Neural progenitor cell (in vitro differentiated cells): ENCODE measurements at places on chromosomes 1 and 21. TPM values are rescaled to one million over a fixed set of nuclear protein-coding genes. Genes with fewer than 3 reads are reported as not detected.

DNA sequence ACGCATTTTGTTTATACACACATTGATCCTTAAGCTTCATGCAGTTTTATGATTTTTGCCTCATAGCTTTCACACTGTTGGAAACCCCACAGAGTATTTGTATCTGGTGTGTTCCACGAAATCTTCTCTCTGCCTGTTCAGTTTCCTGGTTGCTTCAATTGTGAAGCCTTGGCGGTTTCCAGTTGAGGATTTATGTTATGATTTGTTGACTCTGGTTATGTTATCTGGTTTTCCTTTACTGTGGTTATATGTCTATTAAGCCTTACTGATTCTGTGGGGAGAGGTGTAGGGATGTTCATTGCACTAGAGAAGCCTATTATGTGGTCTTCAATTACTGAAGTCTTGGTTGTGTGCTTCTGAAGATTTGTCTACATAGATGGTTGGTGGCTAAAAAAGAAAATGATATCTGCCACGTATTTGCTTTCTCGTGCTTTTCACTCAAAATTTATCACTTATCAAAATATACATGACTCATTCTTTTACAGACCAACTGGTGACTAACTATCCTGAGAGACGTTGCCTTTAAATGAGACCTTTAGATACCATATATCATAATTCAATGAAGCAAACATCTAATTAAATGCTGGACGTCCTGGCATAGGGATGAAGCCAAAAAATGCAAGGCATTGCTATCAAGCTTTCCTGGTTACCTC, 488.0 kb upstream of the B3GALT2 start:
- H3K27ac ChIP-seq: no peak overlapping the region
- H3K36me3 ChIP-seq: no peaks in the 10 kb centered on the region
- DNase-seq: no peak

GRCh38 chr1:115531631-115532264, 110.0 kb upstream of the VANGL1 start:
- no peak overlapping the region for H3K4me3 ChIP-seq
- H3K27ac ChIP-seq: no peak overlapping the region
- peaks cover 53% of the 10 kb centered on the region for H3K4me1 ChIP-seq
- H3K36me3 ChIP-seq: no peaks in the 10 kb centered on the region

GRCh38 chr1:174999936-175000696, at the start of gene CACYBP:
Gene CACYBP (plus strand): TSS chr1:174999947. CDS start chr1:175000181, 234 bp downstream.
- H3K4me3 ChIP-seq: peak within 1 kb of the TSS; percentile 70
- H3K27me3 ChIP-seq: no peaks in the 10 kb centered on the region
- no peaks in the 10 kb centered on the region for H3K36me3 ChIP-seq

DNA sequence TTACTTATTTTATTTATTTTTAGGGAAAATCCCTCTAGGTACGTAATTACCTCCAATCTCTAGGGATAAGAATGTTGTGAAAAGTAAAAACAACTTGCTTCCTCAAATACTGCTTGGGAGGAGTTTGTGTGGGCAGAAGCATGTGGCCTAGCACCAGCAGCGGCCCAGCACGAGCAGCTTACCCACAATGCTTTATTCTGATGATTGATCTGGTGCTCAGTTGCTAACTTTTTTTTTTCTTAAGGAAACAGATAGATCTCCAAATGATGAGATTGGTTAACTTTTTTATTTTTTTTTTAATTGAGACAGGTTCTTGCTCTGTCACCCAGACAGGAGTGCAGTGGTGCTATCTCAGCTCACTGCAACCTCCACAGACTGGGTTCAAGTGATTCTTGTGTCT, 4.2 kb downstream of the CLIC6 start:
- H3K27me3 ChIP-seq: peaks cover 53% of the 10 kb centered on the region
- H3K4me3 ChIP-seq: no peak overlapping the region
- H3K36me3 ChIP-seq: no peaks in the 10 kb centered on the region

DNA sequence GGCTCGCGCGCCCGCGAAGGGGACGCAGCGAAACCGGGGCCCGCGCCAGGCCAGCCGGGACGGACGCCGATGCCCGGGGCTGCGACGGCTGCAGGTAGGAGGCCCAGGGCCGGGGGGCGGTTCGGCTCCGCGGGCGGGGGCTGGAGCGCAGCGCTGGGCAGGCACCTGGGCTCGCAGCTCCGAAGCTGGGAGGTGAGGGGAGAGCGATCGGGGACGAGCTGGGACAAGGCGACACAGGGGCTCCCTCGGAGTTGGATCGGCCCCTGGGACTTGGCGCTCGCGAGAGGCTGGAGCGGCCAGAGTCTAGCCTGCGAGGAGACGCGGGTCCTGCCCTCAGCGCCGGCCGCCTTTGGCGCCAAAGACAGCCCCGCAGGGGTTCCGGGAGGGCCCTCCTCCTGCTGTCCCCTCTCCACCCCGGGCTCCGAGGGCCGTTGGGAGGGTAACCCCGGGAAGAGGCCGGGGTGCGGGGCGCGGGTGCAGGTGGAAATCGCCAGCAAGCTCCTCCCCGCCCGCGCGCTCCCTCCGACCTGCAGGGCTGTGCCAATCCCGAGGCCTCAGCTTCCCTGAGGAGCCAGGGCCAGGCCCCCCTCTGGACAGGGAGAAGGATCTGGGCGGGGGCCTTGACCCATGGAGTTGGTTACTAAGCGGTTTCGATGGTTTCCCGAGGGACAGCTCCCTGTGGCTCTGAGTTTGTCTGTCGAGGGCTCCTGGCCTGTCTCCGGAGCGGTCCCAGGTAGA, 401 bp downstream of the TP73 start:
- H3K4me1 ChIP-seq: peaks cover 11% of the 10 kb centered on the region
- no peak overlapping the region for H3K27ac ChIP-seq
- DNase-seq: peak; percentile 54
- no peaks in the 10 kb centered on the region for H3K36me3 ChIP-seq

DNA sequence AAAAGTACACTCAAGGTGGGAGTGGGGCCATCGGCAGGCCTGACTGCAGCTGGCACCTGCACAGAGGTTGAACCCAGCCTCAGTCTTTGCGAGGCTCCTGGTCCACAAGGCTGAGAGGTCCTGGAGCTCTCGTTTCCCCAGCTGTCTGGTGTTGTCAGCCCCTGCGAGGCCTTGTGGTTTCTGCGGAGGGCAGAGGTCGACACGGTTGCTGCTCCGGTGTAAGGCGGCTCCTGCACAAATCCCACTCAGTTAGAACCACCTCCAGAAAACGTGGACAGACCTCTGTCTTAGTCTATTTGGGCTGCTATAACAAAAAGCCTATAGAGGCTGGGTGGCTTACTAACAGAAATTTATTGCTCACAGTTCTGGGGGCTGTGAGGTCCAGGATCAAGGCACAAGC, 5.8 kb downstream of the KIAA1614 start:
- no peaks in the 10 kb centered on the region for H3K36me3 ChIP-seq
- H3K27ac ChIP-seq: no peak overlapping the region
- H3K27me3 ChIP-seq: peaks cover 9% of the 10 kb centered on the region
- H3K4me1 ChIP-seq: peaks cover 36% of the 10 kb centered on the region
- DNase-seq: no peak

DNA sequence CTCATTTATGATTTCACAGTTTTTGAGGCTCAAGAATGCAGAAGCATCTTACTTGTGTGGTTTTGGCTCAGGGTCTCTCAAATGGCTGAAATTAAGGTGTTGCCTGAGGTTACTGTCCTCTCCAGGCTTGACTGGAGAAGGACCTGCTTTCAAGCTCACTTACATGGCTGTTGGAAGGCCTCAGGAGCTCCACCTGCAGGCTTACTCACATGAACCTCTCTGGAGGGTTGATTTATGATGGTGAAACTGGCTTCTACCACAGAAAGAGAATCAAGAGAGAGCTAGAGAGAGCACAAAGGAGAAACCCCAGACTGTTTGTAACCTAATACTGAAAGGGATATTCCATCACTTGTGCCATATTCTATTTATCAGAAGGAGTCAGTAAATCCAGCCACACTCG, 6.2 kb upstream of the KCNK2 start:
- peaks cover under 1% of the 10 kb centered on the region for H3K4me1 ChIP-seq
- H3K4me3 ChIP-seq: no peak overlapping the region

GRCh38 chr1:48744032-48744431, 32.7 kb downstream of the BEND5 start:
- H3K27me3 ChIP-seq: no peaks in the 10 kb centered on the region
- no peaks in the 10 kb centered on the region for H3K4me1 ChIP-seq
- H3K36me3 ChIP-seq: peaks cover 7% of the 10 kb centered on the region

- H3K27ac ChIP-seq: no peak overlapping the region
- DNase-seq: no peak
- H3K27me3 ChIP-seq: peaks cover 21% of the 10 kb centered on the region
- H3K36me3 ChIP-seq: no peaks in the 10 kb centered on the region
- peaks cover 9% of the 10 kb centered on the region for H3K4me1 ChIP-seq
- H3K4me3 ChIP-seq: no peak overlapping the region
Observed at GRCh38 chr1:15963968-15964648, 11.8 kb downstream of the ZBTB17 start.

- peaks cover 6% of the 10 kb centered on the region for H3K27me3 ChIP-seq
- no peak overlapping the region for H3K27ac ChIP-seq
- H3K4me1 ChIP-seq: peaks cover 22% of the 10 kb centered on the region
- no peak for DNase-seq
- H3K36me3 ChIP-seq: no peaks in the 10 kb centered on the region
Observed at GRCh38 chr1:155279268-155279667, 2.0 kb downstream of the HCN3 start.

- H3K27me3 ChIP-seq: no peaks in the 10 kb centered on the region
- no peaks in the 10 kb centered on the region for H3K4me1 ChIP-seq
- H3K36me3 ChIP-seq: no peaks in the 10 kb centered on the region
- H3K4me3 ChIP-seq: no peak overlapping the region
Observed at GRCh38 chr21:31634993-31635392, 24.5 kb upstream of the SOD1 start.

DNA sequence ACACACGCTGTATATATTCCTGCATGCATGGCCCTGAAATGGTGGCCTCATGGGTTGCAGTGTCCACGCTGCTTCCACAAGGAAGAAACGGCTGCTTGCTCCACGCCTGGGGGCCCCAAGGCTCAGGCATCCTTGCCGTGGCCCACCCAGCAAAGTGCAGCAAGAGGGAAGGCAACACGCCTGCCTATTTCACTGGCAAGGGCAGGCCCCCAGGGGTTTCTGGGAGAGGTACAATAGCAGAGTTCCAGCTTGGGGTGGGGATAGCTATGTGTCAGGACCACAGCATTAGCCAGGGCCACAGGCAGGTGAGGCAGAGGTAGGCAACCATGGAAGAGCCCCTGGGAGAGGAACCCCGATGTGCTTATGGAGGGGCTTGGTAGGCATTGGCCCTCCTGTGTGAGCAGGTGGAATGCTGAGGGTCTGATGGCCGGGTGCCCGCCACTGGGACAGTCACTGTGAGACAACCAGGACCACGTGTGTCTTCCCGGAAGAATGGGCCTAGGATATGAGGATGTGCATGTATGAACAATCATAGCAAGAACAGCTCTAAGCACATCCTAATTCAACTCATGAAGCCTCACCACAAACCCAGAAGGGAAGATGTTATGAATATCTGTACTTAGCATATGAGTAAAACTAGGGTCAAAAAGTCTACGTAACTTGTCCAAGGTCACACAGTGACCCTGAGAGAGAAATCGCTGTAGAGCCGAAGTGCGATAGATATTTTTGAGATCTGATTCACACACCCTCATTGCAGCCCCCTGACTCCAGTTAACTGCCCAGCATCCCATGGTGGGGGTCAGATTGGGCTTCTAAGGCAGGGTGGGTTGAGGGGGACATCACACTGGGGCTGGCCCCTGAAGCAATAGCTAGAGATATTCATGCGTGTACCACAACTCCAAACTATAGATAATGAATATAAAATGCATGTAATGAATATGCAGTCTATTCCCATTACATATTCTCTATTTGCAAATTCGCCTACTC, 11.8 kb downstream of the TFF2 start:
- no peaks in the 10 kb centered on the region for H3K27me3 ChIP-seq
- H3K4me3 ChIP-seq: no peak overlapping the region
- no peak for DNase-seq
- H3K27ac ChIP-seq: no peak overlapping the region

GRCh38 chr1:245485996-245486395, 331.2 kb downstream of the KIF26B start:
- H3K36me3 ChIP-seq: no peaks in the 10 kb centered on the region
- peaks cover 9% of the 10 kb centered on the region for H3K4me1 ChIP-seq
- H3K27me3 ChIP-seq: no peaks in the 10 kb centered on the region
- no peak overlapping the region for H3K4me3 ChIP-seq

GRCh38 chr1:98516306-98516705, 145.2 kb upstream of the SNX7 start:
- peaks cover under 1% of the 10 kb centered on the region for H3K36me3 ChIP-seq
- no peaks in the 10 kb centered on the region for H3K27me3 ChIP-seq
- DNase-seq: no peak
- H3K4me3 ChIP-seq: no peak overlapping the region
- no peak overlapping the region for H3K27ac ChIP-seq
- no peaks in the 10 kb centered on the region for H3K4me1 ChIP-seq

DNA sequence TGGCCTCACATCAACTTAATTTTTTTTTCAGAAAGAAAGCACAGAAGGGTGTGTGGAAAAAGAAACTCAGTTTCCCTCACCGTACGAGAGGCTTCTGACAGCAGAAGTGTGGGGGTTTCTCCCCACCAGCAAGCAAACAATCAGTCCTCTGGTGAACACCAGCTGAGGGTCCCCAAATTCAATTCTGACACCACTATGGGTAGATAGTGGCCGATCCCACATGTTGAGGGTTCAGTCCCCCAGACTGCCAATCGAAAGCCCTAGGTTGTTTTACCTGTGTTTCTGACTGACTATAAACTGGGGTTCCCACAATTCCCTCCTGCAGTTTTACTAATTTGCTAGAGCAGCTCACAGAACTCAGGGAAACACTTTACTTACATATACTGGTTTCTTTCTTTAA, 2.1 kb downstream of the IFI6 start:
- H3K36me3 ChIP-seq: no peaks in the 10 kb centered on the region

GRCh38 chr1:202011994-202012393, 1.6 kb downstream of the ELF3 start:
- no peak overlapping the region for H3K27ac ChIP-seq
- DNase-seq: no peak
- H3K36me3 ChIP-seq: no peaks in the 10 kb centered on the region
- H3K27me3 ChIP-seq: peaks cover 3% of the 10 kb centered on the region

DNA sequence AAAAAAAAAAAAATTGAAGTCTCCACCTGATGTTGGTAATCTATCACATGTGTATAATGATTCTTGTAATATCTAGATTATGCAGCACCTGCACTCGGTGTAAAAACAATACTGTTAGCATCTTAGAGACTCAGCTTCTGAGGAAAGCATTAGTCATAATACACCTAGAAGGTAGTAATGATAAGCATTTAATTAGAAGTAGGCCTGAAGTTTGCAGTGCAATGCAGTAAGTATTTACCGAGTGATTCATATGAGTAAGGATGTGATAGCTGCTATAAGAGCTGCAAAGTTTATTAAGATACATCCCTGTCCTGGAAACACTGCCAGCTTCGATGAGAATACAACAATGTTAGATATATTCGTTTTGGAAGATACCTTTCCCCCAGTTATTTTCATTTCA, 196.4 kb downstream of the GREM2 start:
- H3K27me3 ChIP-seq: no peaks in the 10 kb centered on the region
- H3K4me3 ChIP-seq: no peak overlapping the region
- H3K4me1 ChIP-seq: no peaks in the 10 kb centered on the region
- no peak overlapping the region for H3K27ac ChIP-seq
- DNase-seq: no peak

- no peaks in the 10 kb centered on the region for H3K27me3 ChIP-seq
- H3K4me1 ChIP-seq: no peaks in the 10 kb centered on the region
- no peak overlapping the region for H3K27ac ChIP-seq
- no peak overlapping the region for H3K4me3 ChIP-seq
- DNase-seq: no peak
Observed at GRCh38 chr21:45050797-45051489, 23.4 kb upstream of the ADARB1 start.

CITED4 gene
- total RNA-seq: 0.77 and 12.8 TPM in 2 replicates

ERICH3 gene
- total RNA-seq: 0.03 TPM in 1 of 2 replicates, not detected in the other

AMY2A gene
- not detected in 2 replicates for total RNA-seq

OR6N2 gene
- not detected in 2 replicates for total RNA-seq

ARTN gene
- total RNA-seq: 2.9 and 4.1 TPM in 2 replicates

HSD11B1 gene
- not detected in 2 replicates for total RNA-seq

GNAT2 gene
- total RNA-seq: 0.25 TPM in 1 of 2 replicates, not detected in the other

AMIGO1 gene
- 4.5 and 6.0 TPM in 2 replicates for total RNA-seq

IFNLR1 gene
- total RNA-seq: 3.0 and 3.3 TPM in 2 replicates

FBLIM1 gene
- total RNA-seq: 4.7 and 13.0 TPM in 2 replicates

S1PR1 gene
- 7.4 and 8.7 TPM in 2 replicates for total RNA-seq

LRRC41 gene
- 43.1 and 86.2 TPM in 2 replicates for total RNA-seq

KRTAP12-1 gene
- total RNA-seq: not detected in 2 replicates
